ENCODE measurements at places on chromosomes 11 and 22.

GRCh38 chr11:64614917-64615316 is 23.9 kb downstream of the SLC22A12 start:
- no peak for DNase-seq

GRCh38 chr11:60973699-60974098 is 2.2 kb downstream of the CD6 start:
- no peak for DNase-seq

DNA sequence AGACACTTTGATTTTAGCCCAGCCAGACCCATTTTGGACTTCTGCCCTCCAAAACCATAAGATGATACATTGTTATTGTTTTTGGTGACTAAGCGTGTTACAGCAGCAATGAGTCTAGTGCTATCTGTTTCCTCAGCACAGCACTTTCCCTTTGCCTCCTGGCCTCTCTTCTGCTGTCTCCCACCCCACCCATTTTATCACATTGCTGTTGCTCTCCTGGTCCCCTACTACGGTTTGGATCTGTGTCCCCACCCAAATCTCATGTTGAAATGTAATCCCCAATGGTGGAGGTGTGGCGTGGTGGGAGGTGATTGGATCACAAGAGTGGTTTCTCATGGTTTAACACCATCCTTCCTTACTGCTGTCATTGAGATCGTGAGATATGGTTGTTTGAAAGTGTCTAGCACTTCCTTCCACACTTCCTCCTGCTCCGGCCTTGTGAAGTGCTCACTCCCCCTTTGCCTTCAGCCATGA is 59.8 kb upstream of the CD82 start:
- peak; percentile 68 for DNase-seq

GRCh38 chr22:35728639-35729308 is 11.1 kb downstream of the APOL5 start:
- no peak for DNase-seq

- no peak for DNase-seq
Measured at GRCh38 chr22:17581056-17581455, 17.8 kb downstream of the SLC25A18 start.

DNA sequence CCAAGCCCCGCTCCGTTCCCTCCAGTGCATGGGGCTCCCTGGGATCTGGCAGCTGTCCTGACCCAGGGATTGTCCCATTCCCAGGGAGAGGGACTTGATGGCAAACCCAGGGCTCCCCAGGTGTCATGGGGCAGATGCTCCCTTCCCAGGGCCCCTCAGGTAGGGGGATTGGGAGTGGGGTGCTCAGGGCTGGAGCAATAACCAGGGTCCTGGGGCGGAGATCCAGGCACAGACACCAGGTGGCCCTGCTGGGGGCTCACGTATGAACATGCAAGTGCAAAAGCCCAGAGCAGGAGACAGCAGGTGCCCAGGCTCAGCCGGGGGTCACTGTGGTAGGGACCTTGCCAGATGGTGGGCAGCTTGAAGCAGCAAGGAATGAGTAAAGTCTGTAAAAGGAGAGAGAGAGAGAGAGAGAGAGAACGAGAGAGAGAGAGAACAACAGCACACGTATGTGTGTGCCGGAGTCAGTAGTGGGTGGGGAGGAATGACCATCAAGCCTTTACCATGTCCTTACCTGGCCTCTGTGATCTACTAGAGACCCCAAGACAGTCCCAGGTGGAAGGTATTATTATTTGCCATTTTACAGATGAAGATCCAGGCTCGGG is 19.3 kb upstream of the MPPED1 start:
- no peak for DNase-seq

DNA sequence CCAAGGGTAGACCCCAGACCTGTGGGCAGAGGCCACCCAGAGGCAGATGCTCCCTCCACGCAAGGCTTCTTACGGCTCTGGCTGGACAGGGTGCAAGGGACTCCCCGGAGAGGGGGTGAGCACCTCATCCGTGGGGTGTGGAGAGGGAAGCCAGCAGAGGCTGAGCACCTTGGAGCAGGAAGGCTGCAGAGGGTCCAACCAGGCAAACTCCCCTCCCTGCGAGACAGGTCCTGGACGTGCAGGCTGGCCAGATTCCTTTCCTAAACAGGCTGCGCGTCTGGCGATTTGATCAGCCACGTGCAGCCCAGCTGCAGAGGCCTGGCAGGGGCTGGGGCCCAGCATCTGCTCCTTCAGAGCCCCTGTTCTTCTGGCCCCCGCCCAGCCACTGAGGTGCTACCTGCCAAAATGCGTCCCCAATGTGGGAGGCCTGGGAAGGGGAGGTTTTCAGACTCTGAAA is 49.3 kb downstream of the WNT11 start:
- no peak for DNase-seq

GRCh38 chr22:31119026-31119717 is 3.6 kb upstream of the INPP5J start:
- no peak for DNase-seq

DNA sequence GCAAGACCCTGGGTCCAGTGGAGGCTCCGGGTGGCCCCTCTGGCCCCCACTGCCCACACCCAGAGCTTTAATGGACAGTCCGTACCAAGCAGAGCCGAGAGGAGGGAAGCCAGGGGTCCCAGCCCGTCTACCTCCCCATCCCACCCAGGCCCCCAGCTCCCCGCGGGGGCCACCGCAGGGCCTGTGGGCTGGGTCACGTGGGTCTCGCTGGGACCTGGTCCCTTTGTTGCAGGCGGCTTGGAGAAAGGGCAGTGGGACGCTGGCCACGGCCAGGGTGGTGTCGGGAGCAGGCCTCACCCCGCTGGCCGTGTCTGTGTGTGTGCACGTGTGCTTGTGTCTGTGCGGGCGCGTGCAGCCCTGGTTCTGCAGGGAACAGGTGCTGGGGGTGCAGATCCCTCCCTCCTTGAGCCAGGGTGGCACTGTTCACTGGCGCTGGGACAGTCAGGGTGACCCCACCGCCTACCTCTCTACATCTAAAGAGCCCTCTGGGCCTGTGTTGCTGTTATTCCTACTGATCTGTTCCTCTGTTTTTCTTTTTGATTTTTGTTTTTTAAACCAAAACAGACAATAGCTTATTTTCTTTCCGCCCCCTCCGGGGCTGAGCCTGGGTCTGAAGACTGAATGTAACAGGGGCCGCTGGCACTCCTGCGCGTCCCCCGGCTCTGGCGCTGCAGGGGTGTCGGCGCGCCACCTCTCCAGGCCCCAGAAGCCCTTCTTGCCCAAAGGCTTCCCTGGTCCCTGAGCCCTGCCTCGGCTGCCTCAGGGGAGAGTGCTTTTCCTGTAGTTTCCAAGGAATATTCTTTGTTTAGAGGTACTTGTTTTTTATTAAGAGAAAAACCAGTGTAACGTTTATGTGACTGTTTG is 20.1 kb upstream of the TMEM191C start:
- no peak for DNase-seq

GRCh38 chr11:64870176-64870892 is 8.1 kb downstream of the EHD1 start:
- DNase-seq, result peak; percentile 59

All from EH (cell line).